DMS 273 treated with DMSO at 0.1 percent for 48 hours (cell line): ENCODE measurements at places on chromosomes 5 and 9.

GRCh38 chr5:38835887-38836286 lies 9.9 kb upstream of the OSMR start:
- DNase-seq: no peak

- peak; percentile 68 for DNase-seq
Measured at GRCh38 chr5:18068826-18069225, 434.6 kb downstream of the TAF11L14 start.

DNA sequence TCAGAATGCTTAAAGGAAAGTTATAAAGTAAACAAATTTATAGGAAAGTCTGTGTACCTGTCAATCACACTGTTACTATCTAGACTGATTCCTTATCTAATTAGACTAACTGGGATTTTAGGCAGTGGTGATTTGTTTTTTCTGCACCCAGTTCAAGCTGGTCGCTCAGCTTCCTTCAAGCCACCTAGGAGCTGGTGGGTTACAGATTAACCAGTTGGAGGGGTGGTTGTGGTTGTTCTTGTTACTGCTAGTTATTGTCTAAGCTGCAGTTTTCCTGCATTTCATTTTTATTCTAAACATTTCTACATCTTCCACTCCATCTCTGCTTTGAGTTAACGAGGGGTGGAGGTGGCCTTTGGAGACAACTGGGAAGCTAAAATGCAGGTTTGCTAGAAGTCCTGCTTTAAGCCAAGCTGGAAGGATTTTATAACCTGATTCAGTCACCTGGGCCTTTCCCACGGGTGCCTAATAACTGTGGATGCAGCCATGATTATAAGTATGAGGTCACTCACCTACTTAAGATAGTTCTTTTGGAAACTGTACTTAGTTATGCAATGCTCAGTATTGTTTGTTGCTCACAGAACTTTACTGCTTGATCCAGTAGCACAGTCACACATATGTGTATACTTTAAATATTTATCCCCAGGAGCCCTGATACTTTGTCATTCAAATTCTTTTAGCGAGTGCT lies 303.9 kb upstream of the DAP start:
- DNase-seq: no peak

GRCh38 chr5:157492886-157493285 lies 32.9 kb downstream of the NIPAL4 start:
- no peak for DNase-seq

DNA sequence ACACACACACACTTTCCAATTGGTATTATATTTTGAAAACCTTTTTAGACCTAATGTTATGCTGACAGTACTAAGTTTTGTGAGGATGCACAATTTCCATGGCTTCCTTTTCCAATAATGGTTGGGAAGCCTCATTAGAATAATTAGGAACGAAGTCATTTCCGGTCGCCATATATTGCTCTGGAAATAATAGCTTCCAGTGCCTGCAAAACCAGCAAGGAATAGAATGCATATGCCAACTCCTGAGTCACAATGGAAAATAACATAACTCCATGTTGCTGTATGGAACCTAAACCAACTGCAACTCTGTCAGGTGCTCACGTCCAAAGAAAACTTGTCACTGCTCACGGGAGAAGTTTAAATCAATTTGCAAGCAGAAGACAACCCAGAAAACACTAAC lies 222.0 kb downstream of the EBF1 start:
- DNase-seq: no peak

- DNase-seq: no peak
Measured at GRCh38 chr9:134180786-134181647, 16.7 kb upstream of the RNU6ATAC start.

DNA sequence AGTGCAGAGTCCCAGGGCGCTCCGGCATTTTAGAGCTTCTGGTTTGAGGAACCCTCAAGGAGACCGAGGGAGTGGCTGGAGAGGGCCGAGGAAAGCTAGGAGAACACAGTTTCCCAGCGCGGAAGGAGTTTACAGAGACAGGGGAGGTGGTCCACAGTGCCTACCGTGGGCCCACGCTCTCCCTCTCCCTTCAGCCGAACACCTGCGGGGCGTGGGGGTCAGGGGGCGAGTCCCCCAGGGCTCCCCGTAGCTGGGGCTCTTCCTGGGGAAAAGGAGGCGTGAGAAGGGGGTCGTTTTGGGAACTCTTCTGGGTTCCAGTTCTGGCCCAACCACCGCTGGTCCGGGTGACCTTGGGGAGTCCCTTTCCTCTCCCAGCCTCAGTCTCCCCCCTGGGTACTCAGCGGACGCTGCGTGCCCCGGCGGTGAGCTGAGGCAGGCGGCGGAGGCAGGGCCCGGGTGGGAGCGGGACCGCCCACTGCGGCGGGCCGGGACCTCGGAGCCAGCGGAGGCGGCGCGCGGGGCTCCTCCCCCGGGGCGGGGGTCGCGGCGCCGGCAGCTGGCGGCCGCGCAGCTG lies 368 bp upstream of the FRMPD1 start:
- no peak for DNase-seq

DNA sequence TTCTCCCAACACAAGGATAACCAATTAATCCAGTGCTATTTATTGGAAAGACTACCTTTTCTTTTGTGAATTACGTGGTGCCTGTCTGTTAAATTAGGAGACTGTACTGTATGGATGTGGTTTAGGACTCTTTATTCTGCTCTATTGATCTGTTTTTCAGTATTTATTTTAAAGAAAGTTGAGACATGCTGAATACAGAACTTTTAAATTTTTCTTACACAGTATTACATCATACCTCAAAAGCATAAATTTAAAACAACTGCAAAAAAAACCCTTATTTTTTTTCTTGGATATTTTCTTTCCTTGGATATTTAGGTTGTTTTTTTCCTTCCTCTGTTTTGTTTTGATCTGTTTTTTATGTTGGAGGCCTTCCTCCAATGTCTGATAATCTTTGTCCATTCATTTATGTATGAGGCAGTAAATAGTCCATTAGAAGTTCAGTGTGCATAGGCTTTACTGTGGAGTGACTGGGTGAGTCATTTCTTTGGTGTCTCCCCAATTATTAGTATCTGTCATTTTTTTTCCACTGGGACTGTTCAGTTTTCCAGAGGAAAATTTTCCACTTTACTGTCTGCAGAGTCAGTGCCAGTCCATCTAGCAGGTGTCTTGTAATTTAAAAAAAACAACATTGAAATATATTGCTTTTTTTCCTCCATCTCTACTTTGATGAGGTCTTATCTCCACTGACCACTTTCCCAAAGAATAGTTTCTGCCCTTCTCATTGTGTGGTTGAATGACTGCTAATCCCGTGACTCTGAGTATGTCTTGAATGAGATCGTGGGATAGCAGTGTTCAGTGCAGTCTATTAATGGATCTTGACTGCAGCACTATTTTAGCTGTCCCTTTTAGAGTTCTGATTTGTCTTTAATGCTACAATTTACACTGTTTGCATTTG lies 15.2 kb downstream of the CYSTM1 start:
- no peak for DNase-seq

DNA sequence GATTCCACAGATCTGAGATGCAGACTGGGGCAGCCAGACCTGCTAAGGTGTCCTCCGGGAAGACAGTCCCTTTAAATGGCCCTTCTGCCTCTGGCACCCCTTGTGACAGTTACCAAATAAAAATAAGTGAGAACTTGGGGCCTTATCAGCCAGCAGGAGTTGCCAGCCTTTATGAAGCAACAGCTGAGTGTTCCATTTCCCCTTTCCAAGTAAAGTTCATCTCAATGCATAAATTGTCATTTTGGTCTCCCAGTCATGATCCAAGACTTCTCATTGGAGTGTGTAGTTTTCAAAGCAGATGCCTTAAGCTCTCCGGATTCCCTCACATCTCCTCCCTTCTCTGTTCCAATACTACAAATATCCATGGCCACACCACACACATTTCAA lies 4.1 kb downstream of the PTCH1 start:
- no peak for DNase-seq

DNA sequence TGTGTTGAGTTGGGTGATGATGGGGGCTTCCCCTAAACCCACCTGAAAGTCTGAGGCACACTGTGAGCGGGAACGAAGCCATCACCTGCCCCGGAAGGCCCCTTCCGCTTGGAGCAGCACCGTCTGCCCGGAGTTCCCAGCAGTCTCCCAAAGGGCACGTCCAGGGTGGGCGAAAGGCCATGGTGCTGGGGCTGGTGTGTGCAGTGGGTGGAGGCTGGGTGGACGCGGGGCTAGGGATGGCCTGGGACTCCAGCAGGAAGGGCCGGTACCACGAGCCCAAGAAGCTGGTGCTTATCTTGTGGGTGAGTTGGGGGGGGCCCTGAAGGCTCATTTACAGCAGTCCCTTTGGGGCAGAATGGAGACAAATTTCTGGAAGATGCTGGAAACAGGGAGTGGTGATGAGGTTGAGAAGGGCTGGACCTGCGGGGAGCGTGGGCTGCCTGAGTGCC lies 4.6 kb downstream of the FLT4 start:
- DNase-seq: no peak

DNA sequence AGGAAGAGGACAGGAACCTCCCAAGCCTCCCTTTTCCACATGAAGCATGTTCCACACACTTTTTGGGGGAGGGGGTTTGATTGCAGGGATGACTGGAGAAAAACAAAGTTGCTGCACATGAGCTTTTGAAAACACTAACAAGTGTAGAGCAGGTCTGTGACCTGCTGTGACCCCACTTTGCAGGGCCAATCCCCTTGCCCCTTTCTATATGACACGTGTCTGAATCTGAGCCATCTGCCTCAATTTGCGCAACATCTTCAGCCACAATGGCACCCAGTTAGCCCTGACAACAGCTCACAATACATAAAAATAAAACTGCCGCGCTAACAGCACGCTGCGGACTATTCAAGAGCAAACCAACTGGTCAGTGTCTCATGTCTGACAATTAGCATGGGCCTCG lies 227.8 kb upstream of the TBCA start:
- no peak for DNase-seq

- no peak for DNase-seq
Measured at GRCh38 chr5:11785771-11786352, 118.4 kb downstream of the CTNND2 start.

- DNase-seq: no peak
Measured at GRCh38 chr5:60492958-60493357, 207.0 kb downstream of the DEPDC1B start.

DNA sequence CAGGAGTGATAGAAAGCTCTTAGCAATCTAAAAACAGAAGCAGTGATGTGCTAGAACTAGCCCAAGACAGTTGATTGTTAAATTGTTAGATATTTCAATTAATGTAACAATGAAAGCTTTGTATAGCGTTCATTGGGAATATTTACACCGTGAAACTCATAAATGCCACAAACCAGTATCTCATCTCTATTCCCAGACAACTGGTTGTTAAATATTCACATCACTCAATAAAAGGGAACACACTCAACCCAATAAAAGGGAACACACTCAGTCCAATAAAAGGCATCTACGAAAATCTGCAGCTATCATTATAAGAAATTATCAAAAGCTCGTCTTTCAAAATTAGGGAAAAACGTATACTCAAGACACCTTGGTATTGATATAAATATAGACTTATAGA lies 270.9 kb downstream of the CYLC2 start:
- DNase-seq: no peak

DNA sequence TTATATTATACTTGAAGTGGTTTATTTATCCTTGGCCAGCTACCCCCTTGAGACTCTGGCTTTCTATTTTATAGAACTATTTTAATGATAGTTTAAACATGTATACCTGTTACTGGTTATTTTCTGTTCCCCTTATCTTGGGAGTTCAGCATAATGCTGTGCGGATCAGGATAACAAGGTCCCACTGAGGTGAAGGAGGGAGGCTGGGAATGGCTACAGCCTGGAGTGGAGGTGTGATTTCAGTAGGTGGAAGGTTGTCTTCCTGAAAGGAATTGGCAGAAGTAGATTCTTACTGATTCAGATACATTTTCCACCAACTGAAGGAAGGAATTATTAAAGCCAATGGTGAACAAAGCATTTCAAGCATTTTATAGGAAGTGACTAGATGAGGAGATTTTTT lies 38.9 kb downstream of the PAM start:
- DNase-seq: no peak

DNA sequence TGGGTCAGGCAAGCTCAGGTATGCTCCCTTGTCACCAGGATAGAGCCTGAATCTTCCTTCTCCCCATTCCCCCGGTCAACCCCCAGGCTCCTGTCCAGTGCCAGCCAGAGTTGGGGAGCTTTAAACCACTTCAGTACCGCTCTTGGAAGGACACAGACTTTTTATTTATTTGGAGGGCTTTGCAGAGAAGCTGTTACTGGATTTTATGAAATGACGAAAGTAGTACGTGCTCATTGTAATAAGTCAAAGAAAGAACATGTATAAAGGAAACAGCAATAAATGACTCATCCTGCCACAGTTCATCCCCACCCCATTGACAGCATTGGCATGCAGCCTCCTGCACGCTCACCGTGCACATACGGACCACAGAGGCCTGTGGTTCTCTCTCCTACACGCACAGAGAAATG lies 230.3 kb downstream of the AUH start:
- DNase-seq: no peak

DNA sequence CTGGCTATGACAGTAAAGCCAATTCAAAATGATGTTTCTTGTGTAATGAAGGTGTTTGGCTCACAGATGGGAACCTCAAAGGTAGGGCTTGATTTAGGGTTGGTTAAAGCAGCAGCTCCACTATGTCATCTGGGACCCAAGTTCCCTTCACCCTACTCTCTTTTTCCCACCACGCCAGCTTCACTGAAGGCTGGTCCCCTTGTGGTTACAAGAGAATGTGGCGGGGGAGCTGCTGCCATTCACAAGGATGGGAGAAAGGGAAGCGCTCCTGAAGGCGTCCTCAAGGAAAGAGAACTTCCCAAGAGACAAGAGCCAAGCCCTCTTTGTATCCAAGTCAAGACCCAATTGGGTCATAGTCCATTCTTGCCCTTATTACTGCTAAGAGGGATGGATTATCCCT lies 72.7 kb downstream of the NTRK2 start:
- DNase-seq: no peak

- no peak for DNase-seq
Measured at GRCh38 chr5:133246376-133247150, 194.8 kb downstream of the HSPA4 start.

- DNase-seq: peak; percentile 75
Measured at GRCh38 chr5:10528056-10528816, 35.6 kb upstream of the ANKRD33B start.

DNA sequence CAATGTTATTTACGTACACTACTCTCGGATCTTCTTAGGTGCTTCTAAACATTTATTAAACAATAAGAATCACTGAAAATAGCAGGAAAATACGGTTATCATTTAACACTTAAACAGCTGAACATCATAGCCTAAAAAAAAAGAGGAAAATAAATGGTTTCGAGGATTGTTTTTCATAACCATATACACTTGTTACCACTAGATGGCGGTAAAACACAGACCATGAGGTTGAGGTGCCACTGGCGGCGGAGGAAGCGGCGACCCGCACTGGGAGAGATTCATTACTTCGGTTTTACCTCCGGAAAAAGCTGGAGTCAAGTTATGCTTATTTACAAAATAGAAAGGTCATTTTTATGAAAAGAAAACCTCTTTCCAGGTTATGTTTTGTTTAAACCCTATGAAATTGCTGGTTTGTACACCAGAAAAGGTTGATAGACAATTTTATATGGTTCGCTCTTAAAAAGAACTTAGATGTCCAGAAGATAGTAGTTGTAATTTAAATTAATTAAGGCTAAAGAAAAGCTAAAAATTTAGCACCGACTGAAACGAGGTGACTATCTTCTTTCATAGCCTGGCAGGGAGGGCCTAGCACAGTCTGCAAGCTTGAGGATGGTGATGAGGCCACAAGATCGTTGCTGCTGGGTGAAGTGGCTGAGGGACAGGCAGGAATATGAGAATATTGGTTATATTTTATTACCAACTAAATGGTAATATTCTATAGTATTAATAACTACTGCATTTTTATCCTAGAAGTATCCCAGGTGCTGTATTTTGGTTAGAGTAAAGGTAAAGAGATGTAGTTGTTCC lies 605.7 kb downstream of the RAB3C start:
- peak; percentile 61 for DNase-seq

GRCh38 chr5:66877843-66878242 lies 281.6 kb downstream of the MAST4 start:
- no peak for DNase-seq

- DNase-seq: no peak
Measured at GRCh38 chr9:38422555-38423260, 1.5 kb downstream of the IGFBPL1 start.
